GM13976 (cell line): ENCODE measurements at places on chromosomes 3 and 15.

DNA sequence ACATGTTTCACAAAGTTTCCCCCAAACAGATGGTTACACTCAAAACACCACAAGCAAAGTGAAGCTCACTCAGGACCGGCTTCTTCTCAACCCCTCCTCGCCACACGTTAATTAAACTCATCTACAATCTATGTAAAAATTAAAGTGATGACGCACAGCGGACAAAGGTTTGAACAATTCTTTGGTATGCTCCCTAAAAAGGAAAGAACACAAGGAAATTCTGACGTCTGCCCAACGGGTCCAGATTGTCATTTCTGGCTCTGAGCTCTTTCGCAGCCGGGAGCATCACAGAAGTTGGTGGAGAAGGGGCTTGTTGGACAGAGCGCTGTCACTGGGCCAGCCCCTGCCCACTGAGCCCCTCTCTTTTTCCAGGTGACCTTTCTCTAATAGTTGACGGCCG is 173.7 kb upstream of the CHRNA7 start:
- no peak for DNase-seq

GRCh38 chr3:123256256-123256655 is 54.5 kb downstream of the SEC22A start:
- DNase-seq: no peak

DNA sequence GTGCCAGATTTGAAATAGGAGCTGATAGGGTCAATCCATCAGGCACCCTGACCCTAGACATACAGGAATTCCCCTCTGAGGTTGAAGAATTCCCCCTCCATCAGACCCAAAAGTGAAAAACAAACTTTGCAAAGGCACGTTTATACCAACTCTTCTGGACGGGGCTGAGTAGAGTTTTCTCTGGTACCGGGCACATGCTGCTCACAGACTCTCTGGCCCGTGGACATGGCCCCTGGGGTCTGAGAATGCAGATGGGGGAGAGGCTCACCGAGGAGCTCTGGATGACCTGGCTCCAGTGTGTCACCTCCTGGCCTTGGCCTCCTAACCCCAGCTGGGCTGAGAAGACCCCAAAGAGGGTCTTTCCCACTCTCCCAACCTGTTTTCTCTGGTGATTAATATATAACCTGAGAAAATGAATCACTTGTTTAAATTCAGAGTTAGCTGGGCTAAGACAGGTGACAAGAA is 11.2 kb upstream of the LIPC start:
- DNase-seq: peak; percentile 44

DNA sequence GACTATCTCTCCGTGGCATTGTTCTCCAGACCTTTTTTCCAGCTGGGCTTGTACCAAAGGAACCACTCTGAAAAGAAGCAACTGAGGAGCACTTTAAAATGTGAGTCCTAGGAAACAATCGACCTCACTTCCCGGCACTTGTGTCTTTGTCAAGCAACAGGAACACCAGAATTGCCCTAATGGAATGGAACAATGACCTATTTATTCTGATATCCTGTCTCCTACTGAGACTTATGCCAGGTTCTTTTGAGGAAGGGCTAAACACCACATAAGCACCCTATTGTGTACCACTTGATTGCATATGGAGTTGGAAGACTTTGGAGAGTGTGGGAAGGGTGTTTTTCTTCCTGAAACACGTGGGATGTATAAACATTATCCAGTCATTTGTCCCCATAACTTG is 56.8 kb upstream of the TGFBR2 start:
- no peak for DNase-seq

- DNase-seq: no peak
Measured at GRCh38 chr3:99699841-99700240, 61.4 kb downstream of the COL8A1 start.

- DNase-seq: no peak
Measured at GRCh38 chr3:194051366-194052149, 84.4 kb upstream of the HES1 start.

DNA sequence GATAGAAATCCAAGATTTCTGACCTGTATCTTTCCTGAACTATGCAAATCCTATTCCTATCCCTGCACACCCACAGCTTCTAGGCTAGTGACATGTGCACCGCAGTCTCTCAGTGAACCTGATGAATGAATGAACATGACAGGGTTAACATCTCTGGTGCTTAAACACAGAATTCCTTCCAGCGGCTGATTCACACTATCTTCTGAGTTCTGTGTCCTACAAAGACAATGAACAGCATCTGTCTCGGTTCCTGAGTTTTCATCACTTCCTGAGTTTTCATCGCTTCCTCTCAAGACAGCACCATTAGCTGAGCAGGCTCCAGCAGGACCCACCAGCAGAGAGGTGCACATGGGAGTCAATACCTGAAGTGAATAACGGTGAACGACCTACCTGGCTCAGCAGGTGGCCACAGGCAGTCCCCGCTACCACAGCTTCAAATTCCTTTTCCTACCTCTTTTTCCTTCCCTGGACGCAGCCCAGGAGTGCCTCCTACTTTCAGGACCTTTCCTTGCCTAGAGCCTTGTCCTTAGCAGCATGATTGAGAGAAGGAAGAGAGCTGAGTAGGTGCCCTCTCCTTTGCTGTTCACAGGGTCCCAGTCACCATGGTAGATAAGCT is 113.5 kb downstream of the IGF2BP2 start:
- no peak for DNase-seq

- DNase-seq: no peak
Measured at GRCh38 chr3:86595696-86596095, 395.3 kb downstream of the VGLL3 start.

DNA sequence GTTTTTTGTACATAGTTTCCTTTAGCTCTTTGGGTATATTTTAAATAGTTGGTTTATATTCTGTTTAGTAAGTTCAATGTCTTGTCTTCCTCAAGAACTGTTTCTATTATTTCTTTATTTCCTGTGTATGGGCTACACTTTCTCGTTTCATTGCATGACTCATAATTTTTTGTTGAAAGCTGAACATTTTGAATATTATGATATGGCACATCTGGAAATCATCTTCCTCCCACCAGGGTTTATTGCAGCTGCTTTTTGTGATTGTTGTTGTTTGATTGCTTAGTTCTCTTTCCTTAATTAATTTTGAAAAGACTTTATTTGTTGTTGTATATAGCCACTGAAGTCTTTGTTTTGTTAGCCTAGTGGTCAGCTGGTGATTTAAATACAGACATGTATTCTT is 43.8 kb downstream of the LSM3 start:
- DNase-seq: no peak

DNA sequence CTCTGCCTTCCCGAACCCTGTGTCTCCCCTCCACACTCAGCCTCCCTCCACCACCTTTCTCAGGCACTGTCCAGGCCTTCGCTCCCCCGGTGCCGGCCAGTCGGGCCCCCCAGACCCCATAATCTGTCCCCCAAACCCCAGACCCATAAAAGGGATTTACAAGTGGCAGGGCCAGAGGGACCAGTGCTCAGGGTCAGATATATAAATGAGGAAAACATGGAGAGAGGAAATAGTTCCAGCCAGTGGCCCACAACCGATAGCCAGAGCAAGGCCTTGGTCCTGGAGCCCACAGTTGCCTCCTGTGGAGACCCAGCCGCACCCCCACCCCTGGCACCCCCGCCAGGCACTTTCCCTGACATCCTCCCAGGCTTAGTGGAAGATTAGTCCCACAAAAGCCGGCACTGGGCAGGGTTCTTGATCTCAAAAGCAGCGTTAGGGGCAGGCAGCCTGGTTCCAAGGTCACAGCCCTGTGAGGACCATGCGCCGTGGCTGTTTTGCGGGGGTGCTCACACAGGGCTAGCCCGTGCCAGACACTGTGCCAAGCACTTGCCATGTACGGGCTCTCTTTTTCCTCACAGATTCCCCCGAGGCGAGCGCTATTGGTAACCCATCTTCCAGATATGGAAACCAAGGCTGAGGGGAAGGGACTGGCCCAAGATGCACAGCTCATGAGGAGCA is 1.1 kb upstream of the PLXND1 start:
- DNase-seq: no peak

DNA sequence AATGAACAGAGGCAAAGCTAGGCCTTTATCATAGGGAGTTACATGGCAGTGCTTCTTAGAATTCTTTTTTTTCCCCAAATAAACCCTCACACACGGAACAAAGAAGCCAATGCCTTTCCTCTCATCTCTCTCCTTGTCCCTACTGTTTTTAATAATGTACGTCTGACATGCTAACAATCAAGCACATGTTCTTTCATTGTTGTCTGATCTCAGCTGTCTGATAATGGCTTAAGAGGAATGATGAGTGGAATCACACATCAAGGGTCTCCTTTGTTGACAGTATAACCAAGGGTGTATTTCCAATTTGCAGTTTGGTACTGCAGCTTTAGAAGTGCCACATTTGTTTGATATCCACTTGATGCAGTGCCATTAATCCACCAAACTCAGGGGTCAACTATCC is 34.8 kb upstream of the EPHA3 start:
- DNase-seq: no peak

DNA sequence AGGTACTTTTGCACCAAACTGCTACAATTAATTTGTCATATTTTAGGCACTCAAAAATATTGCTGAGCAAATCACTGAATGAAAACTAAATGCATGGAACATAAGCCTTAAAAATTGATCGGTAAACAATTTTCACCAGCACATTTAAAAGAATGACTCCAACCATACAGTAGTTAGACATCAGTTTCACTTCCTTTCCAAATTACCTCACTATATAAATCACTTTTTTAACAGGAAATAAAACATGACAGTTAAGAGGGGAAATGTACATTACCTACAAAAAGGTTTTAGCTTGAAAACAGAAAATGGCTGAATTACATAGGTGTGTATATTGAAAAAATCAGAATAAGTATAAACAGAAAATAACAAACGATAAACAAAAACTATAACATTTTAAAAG is 108.4 kb downstream of the SERPINI1 start:
- no peak for DNase-seq

- DNase-seq: no peak
Measured at GRCh38 chr3:76765511-76765910, 274.4 kb upstream of the ROBO2 start.

- no peak for DNase-seq
Measured at GRCh38 chr15:56047354-56047753, 53.9 kb upstream of the NEDD4 start.
